Stimulated activated CD4-positive, alpha-beta T cell treated with anti-CD3 and anti-CD28 coated beads, Interleukin-15, amount 100 ng/mL, for 48 hours (primary cell): ENCODE measurements at places on chromosomes 11 and 22.

GRCh38 chr11:110762590-110762989 is 50.4 kb upstream of the ARHGAP20 start:
- no peak for DNase-seq

- no peak for DNase-seq
Observed at GRCh38 chr11:114074546-114075343, 15.2 kb downstream of the ZBTB16 start.

DNA sequence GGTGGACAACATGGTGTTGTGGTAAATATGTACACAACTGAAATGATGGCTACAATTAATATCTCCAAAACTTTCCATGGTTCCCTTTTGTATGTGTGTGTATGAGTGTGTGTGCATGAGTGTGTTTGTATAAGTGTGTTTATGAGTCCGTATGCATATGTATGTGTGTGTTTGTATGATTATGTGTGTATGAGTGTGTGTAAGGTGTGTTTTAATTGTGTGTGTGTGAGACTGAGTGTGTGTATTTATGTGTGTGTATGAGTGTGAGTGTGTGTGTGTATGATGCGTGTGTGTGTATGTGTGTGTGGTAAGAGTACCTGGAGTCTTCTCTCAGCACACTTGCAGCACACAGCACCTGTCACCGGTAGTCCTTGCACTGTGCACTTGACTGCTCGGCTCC is 7.8 kb downstream of the KRTAP5-9 start:
- DNase-seq = no peak

GRCh38 chr11:1893581-1894359 is 2.1 kb upstream of the PRR33 start:
- DNase-seq = no peak

- DNase-seq = no peak
Observed at GRCh38 chr11:15685306-15685705, 570.6 kb downstream of the INSC start.

DNA sequence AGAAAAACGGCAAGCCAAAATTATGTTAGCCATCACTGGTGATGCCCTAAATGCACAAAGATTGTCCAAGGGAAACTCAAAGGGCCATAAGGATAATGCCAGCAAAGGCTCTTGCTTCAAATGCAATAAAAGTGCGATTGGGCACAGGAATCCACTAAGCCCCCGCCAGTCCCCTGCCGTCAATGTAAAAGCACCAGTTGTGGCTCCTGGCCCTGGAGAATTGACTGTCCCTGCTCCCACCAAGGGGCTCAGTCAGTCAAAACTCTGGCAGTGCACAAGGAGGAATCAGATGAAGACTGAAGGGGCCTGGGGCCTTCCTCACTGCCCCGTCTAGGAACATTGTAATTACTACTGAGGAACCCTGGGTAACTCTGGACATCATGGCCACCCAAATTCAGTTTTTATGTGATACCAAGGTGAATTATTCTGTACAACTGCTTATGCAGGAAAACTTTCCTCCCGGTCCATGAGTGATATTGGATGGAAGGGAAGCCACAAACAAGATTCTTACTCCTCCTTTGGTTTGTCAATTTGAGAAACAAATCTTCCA is 85.6 kb downstream of the PIWIL4 start:
- no peak for DNase-seq

DNA sequence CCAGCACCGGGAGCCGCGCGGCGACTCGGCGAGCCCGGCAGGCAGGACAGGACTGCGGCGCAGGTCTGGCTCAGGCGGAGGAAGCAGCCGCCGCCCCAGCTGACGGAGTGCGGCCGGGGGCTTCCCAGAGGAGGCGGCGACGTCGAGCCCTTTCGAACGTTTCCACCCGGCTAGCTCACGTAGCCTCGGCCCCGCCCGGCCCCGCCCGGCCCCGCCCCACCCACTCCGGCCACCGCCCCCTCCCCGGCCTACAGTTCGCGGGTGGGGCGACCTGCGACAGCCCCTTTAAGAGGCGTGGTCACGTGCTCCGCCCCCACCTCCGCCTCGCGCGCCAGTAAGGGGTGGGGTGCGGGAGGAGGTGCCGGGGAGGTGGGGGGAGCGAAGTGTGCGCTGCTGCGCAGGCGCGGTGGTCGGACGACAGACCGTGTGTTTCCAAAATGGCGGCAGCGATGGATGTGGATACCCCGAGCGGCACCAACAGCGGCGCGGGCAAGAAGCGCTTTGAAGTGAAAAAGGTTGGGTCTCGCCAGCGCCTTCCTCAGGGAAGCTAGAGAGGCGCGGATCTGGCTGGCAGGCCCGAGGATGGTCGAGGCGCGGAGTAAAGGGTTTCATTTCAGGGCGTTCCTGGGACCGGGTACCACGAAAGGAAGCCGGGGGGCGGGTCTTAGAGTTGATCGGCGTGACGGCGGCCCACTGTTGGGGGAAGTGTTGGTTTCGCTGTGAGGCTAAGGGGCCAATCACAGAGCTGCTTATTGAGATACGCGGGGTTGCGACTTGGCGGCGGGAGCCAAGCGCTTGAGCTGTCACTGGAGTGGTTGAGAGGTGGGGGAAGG is at the start of gene RBX1:
Gene RBX1 (plus strand): TSS at position 417 of the 833 bp plus-strand sequence. CDS start 21 bp downstream, at position 438.
- DNase-seq = peak; percentile 98

DNA sequence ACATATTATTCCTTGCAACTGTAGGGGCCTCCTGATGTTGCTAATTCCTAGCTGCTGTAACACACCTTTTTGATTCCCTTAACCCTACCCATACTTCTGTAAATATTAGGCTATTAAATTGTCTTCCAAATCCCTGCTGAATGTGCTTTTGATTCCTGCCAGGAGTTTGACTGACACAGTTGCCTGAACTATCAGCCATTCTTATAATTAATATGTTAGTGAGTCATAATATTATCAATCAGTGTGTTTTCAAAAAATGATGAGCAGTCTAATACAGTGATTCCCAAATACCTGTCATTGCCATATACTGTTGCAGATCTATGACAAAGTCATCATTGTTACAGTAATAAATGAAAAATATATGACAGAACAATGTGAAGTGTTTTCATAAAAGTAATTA is 15.9 kb upstream of the FANCF start:
- no peak for DNase-seq

GRCh38 chr11:2277008-2277346 is 6.6 kb upstream of the ASCL2 start:
- DNase-seq = no peak

GRCh38 chr11:112106070-112106469 is 19.4 kb downstream of the SDHD start:
- DNase-seq = no peak

- DNase-seq = no peak
Observed at GRCh38 chr11:62770778-62771143, 435 bp upstream of the TAF6L start.

DNA sequence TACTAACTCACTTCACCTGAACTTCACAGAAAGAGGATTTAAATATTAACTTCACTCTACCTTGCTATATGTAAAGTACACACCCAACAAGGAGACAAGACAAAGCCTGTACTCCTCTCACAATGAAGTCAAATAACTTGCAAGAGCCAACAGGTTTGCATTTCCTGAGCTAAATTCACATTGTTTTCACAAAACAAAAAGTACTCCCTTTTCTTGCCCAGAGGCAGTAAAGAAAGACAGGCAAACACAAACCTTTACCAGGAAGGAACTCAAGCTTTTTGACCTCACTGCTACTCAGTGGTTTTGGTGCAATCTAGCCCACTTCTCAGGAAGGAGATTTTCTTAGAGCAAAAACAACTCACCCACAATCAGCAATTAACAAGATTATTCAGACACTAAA is 15.7 kb downstream of the USP28 start:
- no peak for DNase-seq

- DNase-seq = no peak
Observed at GRCh38 chr11:74806267-74806666, 57.6 kb downstream of the RNF169 start.

GRCh38 chr11:64536396-64536941 is 54.6 kb upstream of the SLC22A12 start:
- no peak for DNase-seq

DNA sequence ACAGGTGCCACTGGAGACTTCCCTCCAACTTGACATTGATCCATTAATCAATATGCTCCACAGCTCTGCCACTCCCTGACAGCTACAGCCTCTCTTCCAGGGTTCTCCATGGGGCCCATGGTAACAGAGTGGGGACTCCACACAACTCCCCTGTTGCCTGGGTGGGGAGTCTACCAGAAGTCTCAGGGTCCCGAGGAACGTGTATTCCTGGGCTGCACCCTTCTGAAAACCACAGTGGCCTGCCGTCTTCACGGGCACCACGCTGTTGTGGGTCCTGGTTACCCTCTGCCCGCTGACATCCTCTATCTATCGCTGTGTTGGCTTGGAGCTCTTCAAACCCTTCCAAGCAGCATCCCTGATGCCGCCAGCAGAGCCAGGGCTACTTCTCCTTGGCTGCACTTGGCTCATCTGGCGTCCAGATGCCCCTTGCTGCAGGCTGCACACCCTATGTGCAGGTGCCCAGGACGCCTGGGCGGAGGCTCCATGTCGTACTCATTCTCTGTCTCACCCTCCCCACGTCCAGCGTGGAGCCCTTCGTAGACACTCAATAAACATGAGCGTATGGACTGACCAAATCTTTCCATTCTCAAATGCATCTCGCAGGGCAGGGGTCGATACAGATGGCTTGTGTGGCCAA is 1341.8 kb downstream of the TBC1D22A start:
- DNase-seq = no peak

DNA sequence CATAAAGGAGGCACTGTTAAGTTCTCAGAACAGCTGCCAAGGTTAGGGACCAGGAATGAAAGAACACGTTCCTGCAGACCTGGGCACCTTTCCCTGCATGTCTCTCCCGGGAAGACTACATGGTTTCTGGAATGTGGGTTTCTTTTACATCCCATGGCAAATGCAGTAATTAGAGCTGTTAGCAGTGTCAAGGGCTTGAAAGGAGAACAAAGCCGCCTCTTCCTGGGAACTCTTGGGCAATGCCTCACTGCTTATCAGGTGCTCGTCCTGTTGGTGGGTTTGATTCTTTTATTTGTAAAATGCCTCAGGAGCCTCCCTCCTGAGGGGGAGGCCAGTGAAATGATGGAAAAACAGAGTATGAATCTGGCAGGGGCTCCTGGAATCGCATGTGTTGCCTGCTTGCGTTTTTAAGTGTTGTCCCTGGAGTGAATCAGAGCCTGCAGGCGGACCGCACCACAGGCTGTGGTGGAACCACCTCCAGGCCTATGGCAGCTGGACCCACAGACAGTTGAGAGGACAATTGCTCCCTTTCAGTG is 723 bp upstream of the C22orf31 start:
- no peak for DNase-seq

- no peak for DNase-seq
Observed at GRCh38 chr11:30474151-30474954, 111.8 kb downstream of the MPPED2 start.

GRCh38 chr11:47589977-47590861 is 3.7 kb downstream of the FAM180B start:
- DNase-seq = no peak

DNA sequence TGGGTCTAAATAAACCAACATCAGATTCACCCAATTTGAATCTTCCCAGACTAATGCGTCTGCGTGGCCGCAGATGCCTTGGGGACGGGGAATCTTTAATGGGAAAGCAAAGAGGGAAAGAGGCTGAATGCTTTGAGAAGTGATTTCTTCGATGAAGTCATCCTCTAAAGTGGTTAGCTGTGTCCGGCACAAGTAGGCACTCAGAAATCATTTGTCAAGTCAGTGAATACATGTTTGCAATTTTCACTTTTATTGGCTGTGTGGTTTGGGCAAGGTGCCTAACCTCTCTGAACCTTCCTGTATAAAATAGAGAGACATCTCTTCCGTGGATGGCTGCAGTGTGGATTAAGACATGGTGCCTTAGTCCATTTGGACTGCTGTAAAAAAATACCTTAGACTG is 19.7 kb upstream of the IFT27 start:
- no peak for DNase-seq

GRCh38 chr22:41888627-41889200 is 26.2 kb downstream of the SHISA8 start:
- DNase-seq = no peak

DNA sequence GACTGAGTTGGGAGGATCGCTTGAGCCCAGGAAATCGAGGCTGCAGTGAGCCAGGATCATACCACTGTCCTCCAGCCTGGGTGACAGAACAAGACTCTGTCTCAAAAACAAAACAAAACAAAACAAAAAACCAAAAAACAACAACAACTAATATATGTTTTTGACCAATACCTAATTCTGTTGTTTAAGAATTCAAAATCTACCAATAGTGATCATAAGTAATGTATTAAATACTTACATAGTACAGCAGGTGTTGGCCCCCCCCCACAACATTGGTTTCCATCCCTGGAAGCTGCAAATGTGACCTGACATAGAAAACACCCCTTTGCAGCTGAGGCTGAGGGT is 74.7 kb downstream of the KCNQ1 start:
- DNase-seq = no peak

GRCh38 chr22:23268139-23268712 is 87.9 kb downstream of the BCR start:
- no peak for DNase-seq

- no peak for DNase-seq
Observed at GRCh38 chr11:7423946-7424345, 61.4 kb upstream of the OLFML1 start.

DNA sequence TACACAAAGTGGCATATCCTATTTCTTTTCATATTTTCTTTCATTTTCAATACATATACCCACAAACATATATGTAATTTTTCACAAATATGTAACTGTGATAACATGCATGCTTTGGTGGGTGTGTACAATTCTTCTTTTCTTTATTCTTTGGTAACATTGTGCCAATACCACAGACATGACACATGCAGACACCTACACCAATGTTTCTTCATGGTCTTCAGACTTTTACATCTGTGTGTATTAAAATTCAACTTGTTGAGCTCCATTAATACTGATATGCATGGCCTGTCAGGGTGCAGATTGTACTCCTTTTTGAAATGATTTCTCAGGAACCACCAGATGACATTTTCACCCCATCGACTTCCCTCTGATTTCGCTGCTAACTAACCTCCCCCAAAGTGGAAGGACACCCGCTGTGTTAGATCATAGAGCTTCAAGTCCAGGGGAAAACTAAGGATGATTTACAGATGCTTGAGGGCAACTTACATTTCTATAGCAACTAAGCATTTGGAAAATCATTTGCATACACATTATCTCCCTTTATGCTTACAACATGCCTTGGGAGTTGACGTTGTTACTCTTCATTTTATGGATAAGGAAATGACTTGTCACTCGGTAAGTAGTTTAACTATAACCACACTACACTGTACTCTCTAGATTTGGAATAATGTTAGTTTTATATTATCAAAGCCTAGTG is 10.5 kb upstream of the PANX3 start:
- no peak for DNase-seq

GRCh38 chr11:113316256-113316655 is 1.9 kb downstream of the TTC12 start:
- DNase-seq = no peak

- DNase-seq = peak; percentile 15
Observed at GRCh38 chr11:8604078-8604723, 10.2 kb upstream of the STK33 start.
